ENCODE measurements at places on chromosomes 1 and 21. TPM values are rescaled to one million over a fixed set of nuclear protein-coding genes. Genes with fewer than 3 reads are reported as not detected.

FCRL1 gene
- total RNA-seq: not detected

GNG4 gene
- 3.7 TPM for total RNA-seq

HJV gene
- total RNA-seq: not detected

LCE3E gene
- total RNA-seq: not detected

UQCRHL gene
- 11.4 TPM for total RNA-seq

Data from smooth muscle cell of bladder (primary cell).